Cerebellar nuclear complex (tissue), 1 donor: ENCODE measurements at places on chromosomes 4 and X.

DNA sequence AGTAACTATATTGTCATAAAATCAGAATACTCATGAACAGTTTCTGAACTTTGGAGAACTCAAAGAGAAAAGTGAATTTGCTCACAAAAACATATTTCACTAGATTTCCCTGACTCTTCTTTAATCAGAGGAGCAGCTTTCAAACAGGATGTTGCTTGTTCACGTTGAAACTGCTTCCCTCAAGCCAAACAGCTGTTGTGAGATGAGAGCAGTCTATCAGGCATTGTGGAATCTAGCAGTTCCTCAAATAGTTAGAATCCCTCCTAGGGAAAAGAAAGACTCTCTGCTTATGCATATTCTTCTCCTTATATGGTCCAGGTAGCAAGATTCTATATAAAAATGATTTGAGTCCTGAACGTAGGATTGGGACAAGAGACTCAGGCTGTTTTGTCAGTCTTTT is 1012.1 kb downstream of the FAM133A start:
- no peak for DNase-seq

GRCh38 chr4:127698789-127699200 is 31.4 kb upstream of the SLC25A31 start:
- DNase-seq = no peak

- DNase-seq = no peak
These were observed 898 bp downstream of the CMC4 start for GRCh38 chrX:155070038-155070437.

DNA sequence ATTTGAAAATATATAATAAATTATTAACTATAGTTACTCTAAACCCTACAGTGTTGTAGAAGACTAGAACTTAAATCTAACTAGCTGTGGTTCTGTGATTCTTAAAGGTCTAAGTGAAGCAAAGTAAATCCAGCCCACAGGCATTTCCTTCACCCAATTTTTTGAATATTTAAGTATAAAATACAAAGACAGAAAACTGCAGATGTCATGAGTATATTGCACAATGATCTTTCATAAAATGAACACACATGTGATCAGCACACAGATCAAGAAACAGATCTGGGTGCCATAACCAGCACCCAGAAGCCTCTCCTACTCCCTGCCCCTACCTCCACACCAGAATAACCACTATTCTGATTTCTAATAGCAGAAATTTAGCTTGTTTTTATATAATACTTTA is 82.9 kb downstream of the CAMK2D start:
- DNase-seq = no peak

- DNase-seq = no peak
These were observed 10.7 kb upstream of the S100P start for GRCh38 chr4:6682862-6683590.

DNA sequence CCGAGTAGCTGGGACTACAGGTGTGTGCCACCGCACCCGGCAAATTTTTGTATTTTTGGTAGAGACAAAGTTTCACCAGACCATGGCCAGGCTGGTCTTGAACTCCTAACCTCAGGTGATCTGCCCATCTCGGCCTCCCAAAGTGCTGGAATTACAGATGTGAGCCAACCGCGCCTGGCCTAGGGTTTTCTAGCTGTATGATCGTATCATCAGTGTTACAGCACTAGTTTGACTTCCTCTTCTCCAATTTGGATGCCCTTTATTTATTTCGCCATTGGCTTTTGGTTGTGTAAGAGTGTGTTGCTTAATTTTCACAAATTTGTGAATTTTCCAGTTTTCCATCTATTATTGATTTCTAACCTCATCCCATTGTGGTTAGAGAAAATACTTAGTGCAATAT is 5.2 kb downstream of the TKTL1 start:
- no peak for DNase-seq
